ENCODE measurements at places on chromosomes 1 and 21. TPM values are rescaled to one million over a fixed set of nuclear protein-coding genes. Genes with fewer than 3 reads are reported as not detected.

GRCh38 chr1:12083766-12084165 lies 20.7 kb downstream of the TNFRSF8 start:
- H3K36me3 ChIP-seq, result no peaks in the 10 kb centered on the region
- no peak overlapping the region for H3K27ac ChIP-seq
- H3K4me1 ChIP-seq, result no peaks in the 10 kb centered on the region
- no peak for DNase-seq
- H3K27me3 ChIP-seq, result no peaks in the 10 kb centered on the region

GRCh38 chr1:150109586-150109985 lies 40.1 kb upstream of the PLEKHO1 start:
- DNase-seq, result no peak
- H3K4me1 ChIP-seq, result no peaks in the 10 kb centered on the region
- H3K27me3 ChIP-seq, result no peaks in the 10 kb centered on the region
- no peaks in the 10 kb centered on the region for H3K36me3 ChIP-seq

DNA sequence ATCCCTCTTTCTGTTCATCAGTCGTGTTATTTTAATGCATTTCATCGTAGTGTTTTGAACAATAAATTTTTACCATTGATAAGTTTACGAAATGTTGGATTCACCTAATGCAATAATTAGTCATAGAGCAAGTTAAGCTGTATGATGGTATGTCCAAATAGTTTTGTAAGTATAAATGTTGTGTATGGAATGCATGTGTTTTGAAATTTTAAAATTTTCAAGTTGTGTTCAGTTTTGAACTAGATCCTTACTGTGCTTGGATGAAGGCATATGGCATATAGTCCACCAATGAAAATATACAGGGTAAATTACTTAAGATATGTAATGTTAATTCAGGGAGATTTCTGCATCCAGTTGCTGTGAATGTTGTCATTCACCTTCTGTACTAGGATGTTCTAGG lies 2.3 kb downstream of the ZMYM4 start:
- H3K4me3 ChIP-seq, result no peak overlapping the region
- no peaks in the 10 kb centered on the region for H3K27me3 ChIP-seq
- H3K27ac ChIP-seq, result no peak overlapping the region

DNA sequence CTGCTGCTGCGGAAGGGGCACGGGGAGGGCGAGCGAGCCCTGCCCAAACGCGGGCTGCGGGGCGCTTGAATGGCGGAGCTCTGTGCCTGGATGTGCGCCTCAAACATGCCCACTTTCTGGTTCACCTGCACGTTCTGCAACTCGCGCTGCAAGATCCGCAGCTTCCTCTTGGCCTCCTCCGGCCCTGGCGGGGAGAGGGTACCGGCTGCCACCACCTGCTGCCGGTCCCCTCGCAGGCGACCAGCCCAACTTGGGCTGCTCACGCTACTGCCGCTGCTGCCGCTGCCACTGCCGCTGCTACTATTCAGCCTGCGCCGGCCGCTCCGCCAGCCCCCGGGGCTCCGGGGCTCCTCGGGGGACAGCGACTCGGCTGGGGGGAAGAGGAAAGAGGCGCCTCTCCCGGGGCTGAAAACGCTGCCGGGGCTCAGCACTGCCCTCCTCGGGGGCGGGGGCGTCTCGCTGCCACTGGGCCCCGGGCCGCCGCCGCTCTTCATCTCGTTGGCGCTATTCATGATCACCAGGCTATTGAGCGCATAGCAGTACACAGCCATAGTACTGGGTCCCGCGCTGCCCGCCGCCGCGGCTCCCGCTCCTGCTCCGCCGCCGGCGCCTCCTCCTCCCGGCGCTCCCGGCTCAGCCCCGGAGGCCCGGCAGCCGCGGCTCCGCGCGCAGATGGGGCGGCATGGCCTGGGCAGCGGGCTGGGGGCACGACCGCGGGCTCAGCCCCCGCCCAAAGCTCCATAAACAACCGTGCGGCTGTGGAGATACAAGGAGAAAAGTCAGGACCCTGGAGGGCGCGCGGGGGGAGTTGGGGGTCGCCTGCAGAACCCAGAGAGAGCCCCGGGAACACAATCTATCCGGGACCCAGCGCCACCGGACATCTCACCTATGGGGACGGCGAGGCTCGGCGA lies 1.9 kb downstream of the ITPKB start:
- H3K27me3 ChIP-seq, result no peaks in the 10 kb centered on the region
- H3K4me1 ChIP-seq, result peaks cover 59% of the 10 kb centered on the region
- DNase-seq, result peak; percentile 91
- peak overlapping the region; percentile 92 for H3K27ac ChIP-seq
- peak overlapping the region; percentile 79 for H3K4me3 ChIP-seq

- no peak overlapping the region for H3K27ac ChIP-seq
- DNase-seq, result no peak
- H3K27me3 ChIP-seq, result no peaks in the 10 kb centered on the region
- H3K36me3 ChIP-seq, result no peaks in the 10 kb centered on the region
- no peaks in the 10 kb centered on the region for H3K4me1 ChIP-seq
- H3K4me3 ChIP-seq, result no peak overlapping the region
These were observed 565.2 kb upstream of the ADAMTS5 start for GRCh38 chr21:27532076-27532475.

DNA sequence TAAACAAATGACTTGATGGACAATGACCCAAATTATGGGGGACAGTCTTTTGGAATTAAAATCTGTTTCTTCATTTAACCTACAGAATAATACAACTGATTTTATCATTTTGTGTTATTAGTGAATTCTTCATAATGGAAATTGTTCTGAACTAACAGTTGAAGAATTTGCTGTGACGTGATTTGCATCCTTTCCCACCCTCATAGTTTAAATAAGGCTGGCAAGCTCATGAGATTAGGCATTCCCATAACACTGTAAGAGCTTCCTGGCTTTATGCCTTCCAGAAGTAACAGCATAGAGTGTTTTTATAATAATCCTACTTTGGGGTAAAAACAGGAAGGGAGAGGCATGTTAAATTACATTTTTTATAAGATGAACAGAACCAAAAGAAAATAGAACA lies 95.7 kb downstream of the ATP6V1G3 start:
- no peak overlapping the region for H3K27ac ChIP-seq
- no peaks in the 10 kb centered on the region for H3K27me3 ChIP-seq
- no peaks in the 10 kb centered on the region for H3K36me3 ChIP-seq
- no peaks in the 10 kb centered on the region for H3K4me1 ChIP-seq
- no peak for DNase-seq

DNA sequence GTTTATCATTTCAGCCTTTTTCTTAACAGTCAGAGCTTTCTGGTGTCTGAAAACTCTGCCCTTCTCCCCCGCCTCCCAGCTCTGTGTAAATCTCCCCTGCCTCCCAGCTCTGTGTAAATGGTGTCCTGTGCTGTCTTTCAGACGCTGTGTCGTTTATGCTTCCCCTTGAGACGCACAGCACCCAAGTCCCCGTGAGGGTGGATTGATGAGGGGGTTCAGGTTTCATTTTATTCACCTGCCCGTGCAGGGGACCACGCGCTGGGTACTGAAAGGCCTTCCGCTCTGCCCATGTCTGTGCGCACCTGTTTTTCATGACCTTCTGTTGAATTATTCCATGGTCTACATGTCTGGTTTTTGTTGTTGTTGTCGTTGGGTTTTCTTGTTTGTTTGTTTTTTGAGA lies 108.2 kb upstream of the COL6A1 start:
- H3K4me3 ChIP-seq, result no peak overlapping the region
- H3K4me1 ChIP-seq, result no peaks in the 10 kb centered on the region
- DNase-seq, result no peak

- peak; percentile 92 for DNase-seq
- no peaks in the 10 kb centered on the region for H3K27me3 ChIP-seq
- no peaks in the 10 kb centered on the region for H3K36me3 ChIP-seq
- H3K4me3 ChIP-seq, result peak overlapping the region; percentile 29
These were observed 1.2 kb upstream of the VWA1 start for GRCh38 chr1:1434131-1434823.

GRCh38 chr1:151775894-151776664 lies 12.8 kb upstream of the MRPL9 start:
- no peak for DNase-seq
- H3K36me3 ChIP-seq, result peaks cover 25% of the 10 kb centered on the region
- no peak overlapping the region for H3K4me3 ChIP-seq
- no peaks in the 10 kb centered on the region for H3K4me1 ChIP-seq
- no peak overlapping the region for H3K27ac ChIP-seq

DNA sequence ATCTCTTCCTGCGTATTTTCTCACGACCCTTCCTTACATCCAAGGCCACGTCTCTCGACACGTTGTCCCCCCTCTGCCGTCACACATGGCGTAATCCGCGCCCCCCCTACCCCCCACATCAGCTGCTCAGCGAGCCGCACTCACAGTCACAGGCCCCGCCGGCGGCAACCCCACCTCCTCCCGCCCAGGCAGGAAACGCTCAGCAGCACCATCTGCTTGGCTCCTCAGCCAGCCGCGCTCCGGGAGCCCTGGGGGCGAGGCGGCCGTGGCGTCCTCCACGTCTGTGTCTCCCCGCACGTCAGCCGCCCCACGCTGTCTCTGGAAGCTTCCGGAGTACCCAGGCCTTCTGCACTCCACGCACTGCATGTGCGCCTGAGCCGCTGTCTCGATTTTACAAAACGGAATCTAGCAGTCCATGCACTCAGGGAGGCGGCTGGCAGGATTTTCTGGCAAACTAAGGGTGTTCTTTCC lies 64.6 kb downstream of the SIK1 start:
- H3K4me3 ChIP-seq, result peak overlapping the region; percentile 31
- DNase-seq, result peak; percentile 92

- no peaks in the 10 kb centered on the region for H3K4me1 ChIP-seq
- no peaks in the 10 kb centered on the region for H3K27me3 ChIP-seq
- H3K27ac ChIP-seq, result no peak overlapping the region
- no peak for DNase-seq
- no peaks in the 10 kb centered on the region for H3K36me3 ChIP-seq
These were observed 10.7 kb upstream of the PTBP2 start for GRCh38 chr1:96710708-96711477.

- DNase-seq, result no peak
- no peaks in the 10 kb centered on the region for H3K27me3 ChIP-seq
- no peaks in the 10 kb centered on the region for H3K4me1 ChIP-seq
These were observed 57.6 kb upstream of the KIF1B start for GRCh38 chr1:10152709-10153284.

DNA sequence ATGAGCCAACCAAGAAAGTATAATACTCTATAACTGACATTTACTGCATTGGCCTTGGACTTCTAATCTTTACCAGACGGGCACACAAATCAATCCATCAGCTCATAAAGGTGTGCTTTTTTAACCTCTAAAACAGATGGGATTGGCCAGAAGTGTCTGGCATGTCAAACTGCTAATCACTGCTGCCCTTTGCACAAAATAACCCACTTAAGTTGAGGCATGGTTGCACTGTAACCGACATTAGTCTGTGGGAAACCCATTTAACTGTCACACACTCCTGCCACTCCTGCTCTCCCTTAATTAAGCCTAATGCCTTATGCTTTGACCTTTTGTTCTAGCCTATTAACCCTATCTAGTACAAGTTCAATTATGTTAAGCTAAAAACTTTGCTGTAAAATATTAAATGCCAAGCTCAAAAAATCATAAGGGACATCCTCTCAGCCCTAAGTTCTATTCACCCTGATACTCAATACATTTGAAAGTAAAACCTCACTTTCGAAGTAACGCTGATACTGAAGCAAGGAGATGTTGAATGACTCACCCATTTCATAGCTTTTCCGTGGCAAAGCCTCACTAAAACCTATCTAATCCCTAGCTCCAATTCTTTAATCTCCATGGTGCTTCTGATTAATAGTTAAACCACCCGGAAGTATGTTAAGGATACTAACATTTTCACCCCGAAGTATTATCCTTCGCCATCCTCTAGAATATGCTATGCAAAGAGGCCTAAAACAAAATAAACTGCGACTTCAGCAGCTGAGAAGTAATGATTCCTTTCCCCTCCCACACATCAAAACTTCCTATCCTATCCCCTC lies 12.9 kb downstream of the NRIP1 start:
- H3K27me3 ChIP-seq, result no peaks in the 10 kb centered on the region
- no peak for DNase-seq
- H3K36me3 ChIP-seq, result no peaks in the 10 kb centered on the region
- no peak overlapping the region for H3K4me3 ChIP-seq

DNA sequence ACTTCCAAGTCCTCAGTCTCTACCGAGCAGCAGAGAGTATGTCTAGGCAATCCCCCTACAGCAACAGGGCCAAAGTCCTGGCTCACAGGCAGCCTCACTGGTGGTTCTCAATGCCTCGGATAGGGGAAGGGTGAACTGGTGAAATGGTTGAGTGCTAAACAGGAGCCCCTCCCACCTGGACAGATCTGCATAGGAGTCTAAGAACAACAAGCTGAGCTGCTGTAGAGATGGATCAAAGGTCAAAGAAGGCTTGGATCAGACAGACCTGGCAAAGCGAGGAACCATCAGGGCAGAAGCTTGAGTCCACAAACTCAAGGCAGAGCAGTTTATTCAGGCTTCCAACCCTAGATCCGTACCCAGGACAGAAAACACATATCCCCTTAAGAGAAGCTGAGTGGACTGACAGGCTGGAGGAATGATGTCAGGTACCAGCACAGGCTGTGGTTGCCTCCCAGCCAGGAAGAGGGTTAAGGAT lies 31.8 kb downstream of the RABIF start:
- H3K4me1 ChIP-seq, result peaks cover 17% of the 10 kb centered on the region
- H3K36me3 ChIP-seq, result no peaks in the 10 kb centered on the region
- H3K27ac ChIP-seq, result no peak overlapping the region
- no peak for DNase-seq

GRCh38 chr21:31337996-31338907 lies 5.8 kb downstream of the TIAM1 start:
- no peak overlapping the region for H3K27ac ChIP-seq
- DNase-seq, result no peak
- no peaks in the 10 kb centered on the region for H3K36me3 ChIP-seq
- no peaks in the 10 kb centered on the region for H3K4me1 ChIP-seq
- H3K4me3 ChIP-seq, result no peak overlapping the region

Gene TDRD5
- total RNA-seq, result not detected

Gene RIPPLY3
- 0.20 TPM for total RNA-seq

Gene TNFRSF18
- total RNA-seq, result 1.5 TPM

Gene IL19
- total RNA-seq, result not detected

Gene TLCD4
- total RNA-seq, result 6.4 TPM

Gene UMODL1
- 6.3 TPM for total RNA-seq

Gene FYB2
- 1.2 TPM for total RNA-seq

Gene ZNF648
- 0.33 TPM for total RNA-seq

Gene CCDC28B
- total RNA-seq, result 4.2 TPM

Measured in upper lobe of left lung (tissue), 6 donors.